ENCODE measurements at places on chromosomes 2 and 18. TPM values are rescaled to one million over a fixed set of nuclear protein-coding genes. Genes with fewer than 3 reads are reported as not detected.

DNA sequence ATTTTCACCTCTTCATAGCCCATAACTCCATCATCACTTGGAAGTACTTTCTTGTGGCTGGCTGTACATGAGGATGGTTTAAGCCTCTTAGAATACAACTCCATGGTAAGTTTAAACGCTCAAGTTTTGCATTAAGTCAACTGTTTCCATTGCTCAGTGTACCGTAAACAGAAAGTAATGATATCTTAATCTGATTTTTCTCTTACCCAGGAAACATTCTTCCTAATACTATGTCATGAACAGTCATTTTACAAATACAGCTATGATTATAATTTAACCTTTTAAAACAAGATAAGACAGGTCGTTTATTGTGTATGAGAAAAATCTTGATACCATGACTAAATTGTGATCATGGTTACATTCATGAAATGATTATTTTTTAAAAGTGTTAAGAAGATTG, 11.6 kb upstream of the DYNC2LI1 start:
- peak overlapping the region; percentile 75 for H3K27ac ChIP-seq
- H3K4me1 ChIP-seq: peaks cover 50% of the 10 kb centered on the region
- H3K36me3 ChIP-seq: peaks cover 29% of the 10 kb centered on the region
- no peaks in the 10 kb centered on the region for H3K27me3 ChIP-seq

GRCh38 chr18:60668583-60668982, 296.0 kb upstream of the MC4R start:
- no peaks in the 10 kb centered on the region for H3K4me1 ChIP-seq
- H3K36me3 ChIP-seq: no peaks in the 10 kb centered on the region

- no peak overlapping the region for H3K4me3 ChIP-seq
- H3K36me3 ChIP-seq: no peaks in the 10 kb centered on the region
- H3K4me1 ChIP-seq: peaks cover 4% of the 10 kb centered on the region
- H3K27me3 ChIP-seq: peaks cover 13% of the 10 kb centered on the region
These were observed 144.3 kb upstream of the MAP3K20 start for GRCh38 chr2:172931256-172931894.

- peaks cover 4% of the 10 kb centered on the region for H3K4me1 ChIP-seq
- peaks cover 26% of the 10 kb centered on the region for H3K27me3 ChIP-seq
- peak overlapping the region; percentile 93 for H3K27ac ChIP-seq
- H3K4me3 ChIP-seq: peak overlapping the region; percentile 79
- no peak for DNase-seq
- no peaks in the 10 kb centered on the region for H3K36me3 ChIP-seq
These were observed 222.6 kb downstream of the INSIG2 start for GRCh38 chr2:118310681-118311429.

DNA sequence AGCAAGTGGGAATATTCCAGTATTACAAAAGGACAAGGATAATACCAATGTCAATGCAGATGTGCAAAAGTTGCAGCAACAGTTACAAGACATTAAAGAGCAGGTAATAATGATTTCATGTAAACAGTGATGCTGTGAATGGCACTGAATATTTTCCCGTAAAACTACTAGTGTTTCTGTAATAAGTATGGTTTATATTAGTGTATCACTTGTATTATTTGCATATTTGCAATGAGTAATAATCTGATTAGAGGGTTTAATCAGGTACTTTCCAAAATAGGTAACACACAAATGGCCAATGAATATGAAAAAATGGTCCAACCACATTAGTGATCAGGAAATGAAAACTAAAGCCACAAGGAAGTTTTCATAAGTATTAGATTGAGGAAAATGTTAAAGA, 118.0 kb downstream of the MIB1 start:
- DNase-seq: no peak
- no peaks in the 10 kb centered on the region for H3K4me1 ChIP-seq
- no peaks in the 10 kb centered on the region for H3K27me3 ChIP-seq

DNA sequence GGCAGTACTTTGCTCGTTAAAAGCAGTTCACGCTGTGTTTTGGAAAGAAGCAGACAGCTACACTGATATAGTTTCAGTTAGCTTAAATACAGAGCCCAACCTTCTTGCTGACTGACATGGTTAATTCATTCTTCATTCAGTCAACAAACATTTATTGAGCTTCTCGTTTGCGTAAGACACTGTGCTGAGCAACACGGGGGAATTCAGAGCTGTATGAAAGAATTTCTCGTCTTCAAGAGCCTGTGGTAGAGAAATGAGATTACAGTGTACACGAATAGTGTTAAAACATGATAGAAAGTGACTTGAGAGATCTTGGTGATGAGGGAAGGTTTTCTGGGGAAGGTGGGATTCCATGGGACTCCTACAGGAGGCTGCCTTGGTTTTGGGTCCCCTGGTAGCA, 44.7 kb downstream of the ADAM23 start:
- no peak for DNase-seq
- H3K36me3 ChIP-seq: no peaks in the 10 kb centered on the region
- H3K4me3 ChIP-seq: no peak overlapping the region

GRCh38 chr2:138058427-138058826, 94.2 kb downstream of the HNMT start:
- DNase-seq: no peak
- H3K27me3 ChIP-seq: no peaks in the 10 kb centered on the region
- H3K36me3 ChIP-seq: no peaks in the 10 kb centered on the region
- H3K4me1 ChIP-seq: no peaks in the 10 kb centered on the region
- H3K27ac ChIP-seq: no peak overlapping the region

DNA sequence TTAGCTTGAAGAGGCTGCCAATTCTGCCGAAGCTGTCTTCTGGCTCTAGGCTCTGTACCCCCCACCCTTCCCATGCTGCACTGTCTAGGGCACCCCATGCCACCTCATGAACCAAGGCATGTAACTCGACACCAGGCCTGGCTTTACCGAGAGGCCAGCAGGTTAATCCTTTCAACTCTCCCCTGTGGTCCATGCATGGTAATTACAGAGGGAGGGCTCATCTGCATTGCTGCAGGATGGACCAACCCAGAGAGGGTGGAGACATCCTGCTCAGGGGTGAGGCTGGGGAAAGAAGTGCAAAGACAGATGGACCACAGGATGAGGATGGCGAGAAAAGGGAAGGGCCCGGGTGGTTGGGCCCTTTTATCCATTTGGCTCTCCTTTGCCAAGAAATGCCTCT, 65.8 kb downstream of the KCTD1 start:
- H3K36me3 ChIP-seq: no peaks in the 10 kb centered on the region
- no peak overlapping the region for H3K4me3 ChIP-seq
- H3K27ac ChIP-seq: no peak overlapping the region

DNA sequence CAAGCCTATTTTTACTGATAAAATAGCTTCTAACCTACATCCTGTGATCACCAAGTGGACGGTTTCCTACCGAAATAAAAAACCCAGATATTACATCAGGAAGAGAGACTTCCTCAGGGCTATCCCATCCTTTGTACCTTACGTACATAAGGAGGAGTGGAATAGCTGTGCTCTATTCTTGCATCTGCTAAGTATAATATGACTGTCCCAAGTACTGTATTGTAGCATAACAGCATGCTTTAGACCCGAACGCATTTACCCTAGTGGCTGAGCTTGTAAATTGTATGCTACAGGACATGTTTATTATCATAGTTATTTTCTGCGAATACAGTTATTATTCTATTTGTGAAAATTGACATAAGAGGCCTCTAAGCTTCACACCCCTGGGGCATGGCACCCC, 302.4 kb downstream of the CLIP4 start:
- H3K27me3 ChIP-seq: peaks cover 3% of the 10 kb centered on the region
- H3K4me1 ChIP-seq: no peaks in the 10 kb centered on the region
- DNase-seq: no peak
- H3K27ac ChIP-seq: no peak overlapping the region
- H3K4me3 ChIP-seq: no peak overlapping the region
- H3K36me3 ChIP-seq: no peaks in the 10 kb centered on the region

GRCh38 chr2:241269707-241270520, 45.6 kb downstream of the HDLBP start:
- H3K4me3 ChIP-seq: no peak overlapping the region
- peaks cover 48% of the 10 kb centered on the region for H3K36me3 ChIP-seq
- H3K27ac ChIP-seq: peak overlapping the region; percentile 16
- DNase-seq: no peak
- H3K27me3 ChIP-seq: no peaks in the 10 kb centered on the region

DNA sequence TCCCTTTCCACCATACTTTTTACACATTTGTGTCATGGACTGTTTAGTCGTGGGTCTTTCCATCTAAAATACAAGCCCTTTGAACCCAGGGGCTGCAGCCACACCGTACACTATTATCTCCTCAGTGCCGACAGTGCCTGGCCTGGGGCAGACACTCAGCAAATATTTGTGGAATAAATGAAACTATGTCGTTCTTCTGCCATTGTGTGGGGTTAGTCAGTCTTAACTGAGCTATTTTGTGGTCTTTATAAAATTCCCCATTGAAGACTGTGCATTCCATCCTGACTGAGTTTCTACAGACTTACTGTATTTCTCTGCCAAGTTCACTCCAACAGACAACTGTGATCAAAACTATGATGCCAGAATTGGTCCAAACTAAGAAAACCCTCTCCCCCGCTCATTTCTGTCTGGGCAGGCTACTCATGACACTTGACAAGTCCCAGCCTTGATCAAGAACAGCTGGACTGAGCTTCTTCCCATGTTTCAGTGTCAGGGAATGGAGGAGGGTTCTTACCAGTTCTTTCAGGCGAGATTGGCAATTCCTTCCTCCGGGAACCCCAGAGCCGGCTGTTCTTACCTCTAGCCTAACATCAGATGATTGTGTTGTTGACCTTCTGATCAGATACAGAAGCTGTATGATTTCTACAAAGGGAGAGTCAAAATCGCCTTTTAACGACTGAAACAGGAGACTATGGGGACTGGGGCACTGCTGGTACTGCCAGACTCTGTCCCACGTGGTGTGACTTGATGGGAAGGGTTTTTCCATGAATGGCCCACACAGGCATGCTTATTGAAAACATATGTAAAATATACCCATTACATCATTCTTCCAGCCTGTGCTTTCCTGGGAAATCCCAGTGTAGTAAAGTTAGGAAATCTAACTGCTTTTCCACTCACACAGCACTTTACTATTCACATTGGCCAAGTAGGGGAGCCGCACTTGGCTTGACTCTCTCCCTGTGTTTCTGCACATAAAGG, 77.4 kb upstream of the NPAS2 start:
- H3K4me3 ChIP-seq: no peak overlapping the region
- H3K36me3 ChIP-seq: no peaks in the 10 kb centered on the region
- H3K27ac ChIP-seq: no peak overlapping the region
- H3K4me1 ChIP-seq: peaks cover 5% of the 10 kb centered on the region
- H3K27me3 ChIP-seq: peaks cover 14% of the 10 kb centered on the region

DNA sequence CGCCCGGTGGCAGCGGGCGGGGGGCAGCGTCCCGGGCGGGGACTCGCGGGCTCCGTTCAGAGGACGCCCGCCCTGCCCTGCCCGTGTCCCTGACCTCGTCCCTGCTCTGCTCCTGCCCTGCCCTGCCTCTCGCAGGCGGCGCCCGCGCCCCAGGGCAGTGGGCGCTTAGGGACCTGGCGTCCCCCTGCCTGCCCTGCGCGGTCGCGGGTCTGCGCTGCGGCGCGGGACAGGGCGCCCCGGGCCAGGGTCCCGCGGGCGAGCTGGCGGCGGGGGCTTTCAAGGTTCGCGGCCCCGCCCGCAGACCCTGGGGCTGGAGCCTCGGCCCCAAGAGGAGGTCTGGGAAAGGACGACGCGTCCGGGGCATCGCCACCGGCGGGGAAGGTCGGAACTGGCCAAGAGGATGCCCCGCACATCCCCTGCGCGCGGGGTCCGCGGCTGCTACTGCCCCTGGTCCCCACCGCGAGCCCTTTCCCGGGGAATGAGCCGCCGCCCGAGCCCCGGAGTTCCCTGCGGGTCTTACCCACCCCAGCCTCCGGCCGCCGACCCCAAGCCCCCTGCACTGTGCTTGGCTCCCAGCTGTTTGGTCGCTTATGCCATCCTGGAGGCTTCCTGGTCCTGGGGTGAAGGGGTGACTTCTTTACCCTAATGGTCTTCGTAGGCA, 679 bp downstream of the RNF144A start:
- peaks cover 47% of the 10 kb centered on the region for H3K4me1 ChIP-seq
- H3K4me3 ChIP-seq: peak overlapping the region; percentile 75
- peaks cover 45% of the 10 kb centered on the region for H3K36me3 ChIP-seq
- no peak overlapping the region for H3K27ac ChIP-seq

DNA sequence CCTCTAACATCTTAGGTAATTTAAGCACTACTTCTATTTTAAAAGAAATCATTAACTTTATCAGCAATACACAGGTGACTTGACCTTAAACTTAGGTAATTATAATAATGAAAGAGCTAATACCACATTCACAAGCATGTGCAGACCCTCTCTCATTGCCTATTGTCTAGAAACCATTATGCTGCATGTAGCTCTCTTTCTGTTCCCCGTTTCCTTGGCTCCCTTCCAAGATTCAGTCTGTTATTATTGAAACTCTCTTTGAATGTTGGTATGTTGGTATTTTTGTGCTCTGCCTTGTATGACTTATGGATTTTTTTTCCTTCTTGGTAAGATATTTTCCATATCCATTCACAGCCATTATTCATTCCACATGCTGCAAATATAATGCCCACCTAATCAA, 201.2 kb downstream of the CDCA7 start:
- no peak overlapping the region for H3K27ac ChIP-seq
- H3K4me3 ChIP-seq: no peak overlapping the region
- H3K27me3 ChIP-seq: peaks cover 14% of the 10 kb centered on the region
- H3K36me3 ChIP-seq: no peaks in the 10 kb centered on the region
- DNase-seq: no peak

GRCh38 chr2:86477349-86477748, 36.2 kb downstream of the KDM3A start:
- no peak overlapping the region for H3K27ac ChIP-seq
- no peaks in the 10 kb centered on the region for H3K27me3 ChIP-seq
- peaks cover 26% of the 10 kb centered on the region for H3K4me1 ChIP-seq
- peaks cover 91% of the 10 kb centered on the region for H3K36me3 ChIP-seq
- DNase-seq: no peak

- DNase-seq: no peak
- no peak overlapping the region for H3K4me3 ChIP-seq
- H3K27me3 ChIP-seq: no peaks in the 10 kb centered on the region
- no peaks in the 10 kb centered on the region for H3K4me1 ChIP-seq
These were observed 212.0 kb upstream of the COL3A1 start for GRCh38 chr2:188762151-188762550.

- no peaks in the 10 kb centered on the region for H3K27me3 ChIP-seq
- H3K4me1 ChIP-seq: peaks cover 27% of the 10 kb centered on the region
- peak overlapping the region; percentile 78 for H3K27ac ChIP-seq
- peak overlapping the region; percentile 54 for H3K4me3 ChIP-seq
- no peak for DNase-seq
- H3K36me3 ChIP-seq: peaks cover 31% of the 10 kb centered on the region
These were observed 4.9 kb downstream of the NOP58 start for GRCh38 chr2:202270487-202270886.

The ITGA4 gene
- 96.5 TPM for total RNA-seq

The GLB1L gene
- 4.4 TPM for total RNA-seq

The SLC35F6 gene
- total RNA-seq: 11.1 TPM

The SERPINB10 gene
- total RNA-seq: not detected

The SCYGR4 gene
- not detected for total RNA-seq

The NPHP1 gene
- total RNA-seq: 1.0 TPM

The MOCOS gene
- 0.16 TPM for total RNA-seq

The PLB1 gene
- total RNA-seq: 1.8 TPM

The GALNT14 gene
- 0.90 TPM for total RNA-seq

The PSD4 gene
- total RNA-seq: 313 TPM

The MYOM1 gene
- 2.4 TPM for total RNA-seq

The AFF3 gene
- 1.4 TPM for total RNA-seq

The C2orf80 gene
- total RNA-seq: not detected

The WNT6 gene
- total RNA-seq: not detected

The SCN2A gene
- not detected for total RNA-seq

The SKOR2 gene
- not detected for total RNA-seq

The CNNM3 gene
- total RNA-seq: 28.7 TPM

The PPP4R3B gene
- 69.9 TPM for total RNA-seq

The ZBTB7C gene
- total RNA-seq: 0.07 TPM

The OSBPL6 gene
- total RNA-seq: 1.8 TPM

The ANKRD44 gene
- 120 TPM for total RNA-seq

The SLC66A2 gene
- total RNA-seq: 48.1 TPM

The SOCS6 gene
- 3.8 TPM for total RNA-seq

The NFE2L2 gene
- 55.8 TPM for total RNA-seq

All from activated T-helper 2 cell treated with anti-CD3 and anti-CD28 coated beads, Interferon-gamma antibody, Interleukin-2, Interleukin-4, amounts not matched to agents 10 μg/mL and 5 μg/mL and 100 μg/mL, durations not matched to agents 14 hours and 24 hours and 36 hours (primary cell).